SK-N-MC (cell line): ENCODE measurements at places on chromosomes 12 and 14.

GRCh38 chr14:22429546-22430294, 159.3 kb downstream of the DAD1 start:
- no peak for DNase-seq

DNA sequence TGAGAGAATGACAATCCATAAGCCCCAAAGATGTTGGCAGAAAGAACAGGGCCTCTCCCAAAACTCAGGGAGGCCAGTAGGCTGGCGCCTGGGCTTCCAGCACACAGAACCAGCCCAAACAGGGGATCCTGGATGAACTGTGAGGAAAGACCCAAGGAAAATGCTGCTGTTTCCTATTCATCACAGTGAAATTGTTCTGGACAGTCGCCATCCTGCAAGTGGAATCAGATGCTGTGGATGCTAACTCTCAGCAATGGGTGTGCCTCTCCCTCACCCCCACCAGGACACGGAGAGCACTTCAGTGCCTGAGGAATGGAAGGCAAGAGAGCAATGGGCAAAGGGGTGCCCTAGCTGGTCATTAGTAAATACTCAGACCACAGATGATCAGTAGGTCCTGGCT, 80.8 kb downstream of the ANO2 start:
- no peak for DNase-seq

- DNase-seq, result no peak
Measured at GRCh38 chr14:89707086-89707485, 247.4 kb downstream of the EFCAB11 start.

DNA sequence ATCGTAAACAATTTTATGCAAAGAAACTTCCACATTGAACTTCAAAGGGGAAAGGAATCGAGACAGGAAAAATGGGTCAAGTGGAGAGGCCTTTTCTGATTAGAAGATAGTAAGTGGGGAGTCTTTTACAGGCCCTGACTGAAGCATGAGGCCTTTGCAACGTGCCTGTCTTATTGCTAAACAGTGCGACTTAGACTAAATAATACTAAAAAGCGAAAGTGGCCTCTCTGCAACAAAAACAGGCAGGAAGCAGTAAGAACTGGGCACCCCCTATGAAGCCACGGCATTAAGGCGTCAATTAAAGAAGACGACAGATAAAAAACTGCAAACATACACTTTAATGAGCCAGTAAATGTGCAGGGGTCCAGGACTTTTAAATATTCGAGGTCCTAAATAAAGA, 283.4 kb upstream of the GRIP1 start:
- no peak for DNase-seq

- DNase-seq, result no peak
Measured at GRCh38 chr12:52601671-52602070, 408 bp upstream of the KRT72 start.

DNA sequence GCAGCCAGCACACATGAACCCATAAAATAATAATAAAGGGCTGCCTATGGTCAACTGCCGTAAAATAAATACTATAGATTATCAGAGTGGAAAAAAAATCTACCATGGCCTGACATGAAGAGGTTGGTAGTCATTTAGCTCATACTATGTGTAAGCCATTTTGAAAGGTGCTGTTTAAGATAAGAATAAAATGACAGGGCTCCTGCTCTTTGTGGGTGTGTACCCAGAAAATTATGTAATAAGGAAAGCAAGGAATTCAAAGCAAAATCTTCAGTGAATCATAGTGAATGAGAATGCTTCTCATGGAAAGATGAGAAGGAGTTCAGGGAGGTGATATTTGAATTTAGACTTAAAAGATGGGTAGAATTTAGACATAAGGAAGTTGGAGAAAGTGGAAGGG, 42.9 kb upstream of the PPM1H start:
- no peak for DNase-seq

- DNase-seq, result no peak
Measured at GRCh38 chr12:110575326-110575725, 7.8 kb downstream of the PPTC7 start.

GRCh38 chr14:78857974-78858373, 687.8 kb downstream of the NRXN3 start:
- no peak for DNase-seq

- DNase-seq, result no peak
Measured at GRCh38 chr12:122183588-122183940, 641 bp downstream of the LRRC43 start.

GRCh38 chr14:77044783-77045237, 16.3 kb upstream of the IRF2BPL start:
- DNase-seq, result no peak

GRCh38 chr14:33040372-33041140, 101.9 kb downstream of the NPAS3 start:
- DNase-seq, result no peak

GRCh38 chr12:52320784-52321400, at the start of gene KRT83:
KRT83 (minus strand) TSS chr12:52321398; CDS start chr12:52321335, 63 bp downstream.
- no peak for DNase-seq

- DNase-seq, result no peak
Measured at GRCh38 chr14:99038431-99038820, 233.6 kb downstream of the BCL11B start.

DNA sequence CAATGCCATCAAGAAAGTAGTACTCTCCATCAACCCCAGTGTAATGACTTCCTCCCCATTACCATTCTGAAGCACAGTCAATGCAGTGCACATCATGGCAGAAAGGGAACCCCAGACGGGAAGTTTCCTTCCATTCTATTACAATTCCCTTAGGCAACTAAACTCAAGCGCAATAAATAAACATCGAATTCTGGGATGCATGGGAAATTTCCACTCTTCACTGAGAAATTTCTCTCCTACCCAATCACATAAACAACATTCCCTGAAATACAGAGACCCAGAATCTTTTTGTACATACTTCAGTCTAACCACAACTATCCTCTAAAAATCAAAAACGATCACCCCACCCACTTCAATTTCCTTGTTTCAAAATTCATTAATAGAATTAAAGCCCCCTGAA, 20.0 kb downstream of the SARNP start:
- no peak for DNase-seq

DNA sequence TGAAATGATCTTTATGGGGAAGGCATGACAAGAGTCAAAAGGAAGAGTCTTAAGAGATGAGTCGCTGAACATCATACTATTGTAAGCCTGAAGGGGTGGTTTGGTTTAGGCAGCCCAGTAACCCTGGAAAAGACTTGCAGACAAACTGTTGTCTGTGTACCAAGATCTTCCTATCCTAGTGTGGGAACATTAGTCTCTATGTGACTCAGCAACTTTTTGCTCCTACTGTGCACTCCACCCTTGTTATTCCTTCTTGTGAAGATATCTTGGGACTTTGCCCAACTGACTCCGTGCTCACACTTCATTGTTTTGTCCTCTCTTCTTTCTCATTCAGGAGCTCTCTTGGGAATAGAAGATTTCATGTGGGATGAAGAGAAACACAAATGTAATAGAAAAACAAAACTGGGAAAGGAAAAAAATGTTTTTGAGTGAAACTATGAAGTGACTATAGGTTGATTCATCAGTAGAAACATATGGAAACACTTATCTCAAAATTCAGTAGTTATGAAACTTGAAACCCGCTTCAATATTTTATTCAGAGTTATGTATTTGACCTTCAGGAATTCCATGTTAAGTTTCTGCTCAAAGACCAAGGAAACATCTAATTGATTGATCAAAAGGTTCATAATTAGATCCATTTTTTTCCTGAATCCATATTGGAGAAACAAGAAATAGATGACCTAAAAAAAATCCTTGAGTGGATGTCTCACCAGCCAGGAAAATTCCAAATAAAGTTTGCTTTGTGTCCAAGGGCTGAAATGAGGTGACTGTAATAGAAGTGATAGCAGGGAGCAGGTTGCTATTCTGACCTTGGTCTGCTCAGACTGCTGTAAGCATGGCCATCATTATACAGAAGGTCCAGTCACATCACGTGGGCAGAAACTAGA, 67.2 kb downstream of the BTG1 start:
- DNase-seq, result peak; percentile 74

- DNase-seq, result no peak
Measured at GRCh38 chr14:99286761-99287160, 14.8 kb upstream of the BCL11B start.

- DNase-seq, result no peak
Measured at GRCh38 chr12:69894800-69895383, 69.9 kb downstream of the MYRFL start.

DNA sequence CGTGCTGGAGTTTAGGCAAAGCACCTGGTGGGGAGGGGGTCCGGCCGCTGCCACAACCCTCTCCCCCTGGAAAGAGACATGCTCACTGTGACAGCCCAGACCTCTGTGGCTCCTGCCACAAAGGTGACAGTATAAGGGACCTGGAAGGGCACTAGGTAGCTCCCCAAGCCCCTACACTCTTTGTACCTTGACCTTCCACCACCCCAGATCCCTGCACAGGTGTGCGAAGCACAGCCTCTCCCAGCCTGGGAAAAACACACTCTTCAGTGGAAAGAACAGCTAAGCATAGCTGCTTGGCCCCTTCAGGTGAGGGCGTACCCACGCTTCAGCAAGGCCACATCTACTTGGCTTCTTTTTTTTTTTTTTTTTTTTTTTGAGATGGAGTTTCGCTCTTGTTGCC, 4.9 kb upstream of the PLA2G1B start:
- DNase-seq, result no peak

- DNase-seq, result no peak
Measured at GRCh38 chr12:6735448-6736191, 11.8 kb downstream of the COPS7A start.

GRCh38 chr12:94219622-94220302, 71.4 kb downstream of the PLXNC1 start:
- DNase-seq, result no peak

DNA sequence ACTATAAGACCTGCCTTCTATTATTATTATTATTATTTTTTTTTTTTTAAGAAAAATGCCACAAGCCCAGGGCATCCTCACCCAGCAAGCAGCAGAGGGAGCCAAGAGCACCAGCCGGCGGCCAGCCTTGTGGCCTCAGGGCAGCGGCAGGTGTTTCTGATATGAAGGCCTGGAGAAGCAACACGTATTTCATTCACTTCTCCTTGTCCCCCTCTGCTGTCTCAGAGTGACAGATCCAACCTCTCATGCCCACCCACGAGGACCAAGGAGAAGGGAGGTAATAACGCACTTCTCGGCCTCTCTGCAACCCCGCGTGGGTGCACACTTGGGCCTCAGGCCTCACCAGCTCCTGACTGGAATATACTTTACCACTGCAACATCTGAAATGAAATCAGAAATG, 25.4 kb downstream of the CDC42BPB start:
- no peak for DNase-seq

DNA sequence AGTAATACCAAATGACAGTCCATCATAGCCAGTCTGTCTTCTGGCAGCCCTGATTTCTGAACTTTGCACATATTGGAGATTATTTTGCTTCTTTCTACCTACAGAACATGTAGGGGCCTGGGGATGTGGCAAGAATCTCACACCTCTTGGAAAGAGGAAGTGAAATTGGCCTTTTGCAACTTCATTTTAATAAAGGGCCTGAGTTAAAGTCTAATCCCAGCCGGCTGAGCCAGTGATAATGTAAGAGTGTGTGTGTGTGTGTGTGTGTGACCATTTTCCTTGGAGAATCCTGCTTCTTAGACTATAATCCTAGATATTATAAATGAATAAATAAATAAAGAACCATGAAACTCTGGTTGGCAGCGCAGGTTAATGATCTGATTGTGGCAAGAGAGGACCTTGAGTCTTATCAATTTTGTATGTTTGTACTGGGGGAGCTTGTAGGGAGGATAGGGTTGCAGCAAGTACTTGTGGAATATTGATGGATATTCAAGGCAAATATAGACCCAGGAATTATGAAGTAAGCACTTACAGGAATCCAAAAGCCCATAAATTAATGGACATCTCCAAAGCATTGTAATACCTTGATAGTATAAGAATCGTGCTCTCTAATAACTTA, 233.2 kb upstream of the AMIGO2 start:
- DNase-seq, result no peak

- no peak for DNase-seq
Measured at GRCh38 chr12:100986595-100987547, 192.3 kb downstream of the ANO4 start.

DNA sequence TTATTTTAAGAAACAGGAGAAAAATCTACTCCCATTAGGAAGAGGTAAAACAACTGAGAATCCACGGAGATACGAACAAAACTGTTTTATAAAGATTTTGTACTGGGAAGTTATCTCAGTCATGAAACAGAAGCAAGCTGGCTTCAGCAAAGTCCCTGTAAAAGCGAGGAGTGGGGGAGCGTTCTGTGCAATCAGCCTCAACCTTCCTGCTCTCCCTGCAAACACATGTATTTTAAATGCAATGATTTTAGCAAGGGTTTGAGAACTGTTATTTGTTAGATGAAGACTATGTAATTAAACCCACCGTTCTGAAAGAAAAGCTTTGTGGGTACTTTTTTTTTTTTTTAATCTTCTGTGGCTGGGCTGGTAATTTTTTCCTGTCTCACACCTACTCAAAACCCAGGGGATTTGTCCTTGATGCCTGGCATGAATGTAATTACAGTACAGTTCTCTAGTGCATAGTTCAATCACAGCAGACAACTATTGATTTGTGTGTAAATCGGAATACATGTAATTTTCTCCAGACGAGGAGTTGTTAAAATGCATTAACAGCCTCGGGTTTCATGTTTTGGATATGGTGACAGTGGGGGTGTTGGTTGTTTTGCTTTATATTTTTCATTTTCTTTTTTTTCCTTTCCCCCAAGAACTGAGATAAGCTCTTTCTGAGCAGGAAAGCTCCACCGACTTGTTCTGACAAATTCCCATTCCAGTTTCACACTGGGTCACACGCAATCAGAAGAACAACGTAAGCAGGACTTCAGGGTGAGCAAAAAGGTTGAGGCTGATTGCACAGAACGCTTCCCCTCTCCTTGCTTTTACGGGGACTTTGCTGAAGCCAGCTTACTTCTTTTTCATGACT, 153.6 kb downstream of the PHLDA1 start:
- no peak for DNase-seq

DNA sequence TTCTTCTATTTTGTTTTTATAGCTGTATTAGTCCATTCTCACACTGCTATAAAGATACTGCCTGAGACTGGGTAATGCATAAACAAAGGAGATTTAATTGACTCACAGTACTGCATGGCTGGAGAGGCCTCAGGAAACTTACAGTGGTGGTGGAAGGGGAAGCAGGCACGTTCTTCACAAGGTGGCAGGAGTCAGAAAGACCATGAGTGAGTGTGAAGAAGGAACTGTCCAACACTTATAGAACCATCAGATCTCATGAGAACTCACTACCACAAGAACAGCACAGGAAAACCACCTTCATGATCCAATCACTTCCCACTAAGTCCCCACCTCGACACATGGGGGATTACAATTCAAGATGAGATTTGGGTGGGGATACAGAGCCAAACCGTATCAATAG, 42.3 kb downstream of the ARMH4 start:
- DNase-seq, result no peak

- no peak for DNase-seq
Measured at GRCh38 chr12:57898308-57898970, 42.9 kb upstream of the ATP23 start.

DNA sequence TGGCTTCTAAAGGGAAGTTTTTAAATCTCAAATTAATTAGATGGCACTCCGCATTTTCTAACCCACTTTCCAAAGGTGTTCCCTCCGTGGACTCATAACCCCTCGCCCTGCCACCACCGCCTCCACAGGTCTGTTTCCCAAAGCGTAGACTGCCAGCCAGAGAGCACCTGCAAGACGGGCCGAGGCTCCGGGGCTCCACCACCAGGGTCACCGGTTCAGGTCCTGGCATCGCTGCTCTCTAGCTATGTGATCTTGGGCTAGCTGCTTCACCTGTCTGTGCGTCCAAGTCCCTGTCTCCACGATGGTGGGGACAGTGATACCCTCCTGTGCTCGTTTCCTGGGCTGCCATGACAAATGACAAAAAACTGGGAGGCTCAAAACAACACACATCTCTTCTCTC, 11.5 kb downstream of the RIMBP2 start:
- no peak for DNase-seq
